ENCODE measurements at places on chromosomes 2 and 18.

- DNase-seq = no peak
Measured at GRCh38 chr2:216316743-216317142, 55.5 kb downstream of the MARCHF4 start.

DNA sequence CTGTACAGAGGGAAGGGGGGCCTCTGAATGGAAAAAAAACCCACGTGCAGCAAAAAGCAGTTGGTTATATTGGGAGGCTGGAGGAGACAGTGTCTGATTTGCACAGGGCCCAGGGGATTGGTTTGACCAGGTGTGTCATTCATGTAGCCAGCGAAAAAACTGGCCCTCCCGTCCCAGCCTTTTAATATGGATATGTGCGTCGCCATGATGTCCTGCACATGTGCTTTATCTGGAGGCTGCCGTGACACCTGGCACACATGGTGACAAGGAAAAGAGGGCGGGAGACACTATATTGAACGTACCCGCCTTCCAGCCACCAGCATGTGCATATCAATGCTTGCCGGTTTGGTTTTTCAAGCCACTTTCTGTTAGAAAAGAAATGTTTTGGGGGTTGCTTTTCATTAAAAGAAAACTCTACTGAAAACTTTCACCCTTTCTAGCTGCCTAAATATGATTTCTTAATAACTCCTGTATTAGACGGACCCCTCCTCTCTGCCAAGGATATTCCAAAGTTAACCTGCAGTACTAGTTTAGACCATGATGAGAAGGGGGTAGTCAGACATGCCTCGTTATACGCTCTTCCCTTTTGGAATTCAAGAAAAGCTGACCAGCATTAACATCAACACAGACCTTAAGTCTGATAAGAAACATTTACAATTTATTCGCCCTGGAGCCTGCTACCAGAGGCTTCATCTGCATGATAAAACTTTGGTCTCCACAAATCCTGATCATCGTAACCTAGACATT lies 16.2 kb downstream of the SLC25A52 start:
- no peak for DNase-seq

- DNase-seq = no peak
Measured at GRCh38 chr2:70527447-70528080, 26.1 kb downstream of the TGFA start.

DNA sequence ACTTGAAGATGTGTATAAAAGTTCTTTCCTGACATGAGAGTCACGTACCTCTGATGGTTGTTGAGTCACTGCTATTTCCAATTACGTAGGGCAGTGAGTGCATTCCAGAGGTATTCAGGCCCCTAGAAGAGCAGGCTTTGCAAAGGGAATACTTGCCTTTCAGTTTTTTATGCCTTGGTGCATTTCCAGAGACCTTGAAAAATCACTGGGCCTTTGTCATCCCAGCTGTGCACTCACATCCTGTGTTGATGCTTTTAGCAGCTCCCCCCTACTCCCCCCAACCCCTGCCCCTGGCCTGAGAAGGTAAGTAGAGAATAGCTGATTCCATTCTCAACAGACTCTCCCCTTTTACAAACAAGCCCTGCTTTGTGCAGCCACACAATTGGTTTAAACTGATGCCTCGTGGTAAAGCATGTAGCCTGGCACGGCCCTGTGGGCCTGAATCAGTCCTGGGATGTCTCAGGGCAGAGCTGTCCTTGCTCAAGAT lies 174.2 kb downstream of the PRPF40A start:
- DNase-seq = no peak

DNA sequence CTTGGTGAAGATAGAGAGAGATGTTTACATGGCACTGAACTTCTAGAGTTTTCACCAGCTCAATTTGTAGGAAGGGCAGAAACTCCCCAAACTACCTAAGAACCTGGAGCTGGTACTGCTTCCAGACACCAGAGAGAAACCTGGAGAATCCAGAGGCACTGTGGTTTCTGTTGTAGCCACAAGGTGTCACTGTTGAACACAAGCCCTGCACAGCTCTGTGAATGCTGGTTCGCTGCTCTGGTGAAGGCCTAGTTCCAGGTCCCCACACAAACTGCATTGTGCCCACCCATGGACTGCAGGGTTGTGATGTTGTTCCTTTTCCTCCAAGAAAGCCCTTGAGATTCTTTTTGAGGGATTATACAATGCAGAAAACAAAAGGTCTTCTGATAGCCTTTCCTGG lies 150.5 kb upstream of the HS6ST1 start:
- DNase-seq = no peak

GRCh38 chr2:64653109-64654062 lies at the start of gene SERTAD2:
Gene SERTAD2 (minus strand): TSS chr2:64653913. CDS start chr2:64636871, 17,042 bp downstream.
- DNase-seq = peak; percentile 95
